ENCODE measurements at places on chromosomes 1 and 21.

DNA sequence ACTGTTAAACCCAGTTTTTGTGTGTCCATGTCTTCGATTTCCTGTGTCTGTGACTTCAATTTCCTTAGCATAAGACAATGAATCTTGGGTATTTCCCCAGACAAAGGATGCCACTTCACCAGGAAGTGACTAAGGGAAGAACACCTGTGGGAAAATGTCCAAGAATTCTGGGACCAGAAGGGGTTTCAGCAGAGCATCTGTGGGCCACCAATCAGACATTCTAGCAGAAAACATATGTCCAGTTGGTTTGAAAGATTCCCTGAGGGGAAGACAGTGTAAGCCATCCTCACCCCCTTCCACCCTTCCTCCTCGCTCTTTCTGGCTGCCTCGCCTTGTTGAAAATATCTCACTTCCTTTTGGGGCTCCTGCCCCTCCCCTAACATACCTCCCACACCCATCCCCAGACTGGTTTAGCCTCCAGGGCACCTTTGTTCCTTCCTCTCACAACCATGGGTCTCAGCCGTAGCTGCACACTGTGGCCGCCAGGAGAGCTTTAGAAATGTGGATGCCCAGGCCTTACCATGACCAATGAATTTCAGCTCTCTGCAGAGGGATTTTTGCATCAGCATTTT is 25.5 kb upstream of the IFNAR1 start:
- DNase-seq = no peak

DNA sequence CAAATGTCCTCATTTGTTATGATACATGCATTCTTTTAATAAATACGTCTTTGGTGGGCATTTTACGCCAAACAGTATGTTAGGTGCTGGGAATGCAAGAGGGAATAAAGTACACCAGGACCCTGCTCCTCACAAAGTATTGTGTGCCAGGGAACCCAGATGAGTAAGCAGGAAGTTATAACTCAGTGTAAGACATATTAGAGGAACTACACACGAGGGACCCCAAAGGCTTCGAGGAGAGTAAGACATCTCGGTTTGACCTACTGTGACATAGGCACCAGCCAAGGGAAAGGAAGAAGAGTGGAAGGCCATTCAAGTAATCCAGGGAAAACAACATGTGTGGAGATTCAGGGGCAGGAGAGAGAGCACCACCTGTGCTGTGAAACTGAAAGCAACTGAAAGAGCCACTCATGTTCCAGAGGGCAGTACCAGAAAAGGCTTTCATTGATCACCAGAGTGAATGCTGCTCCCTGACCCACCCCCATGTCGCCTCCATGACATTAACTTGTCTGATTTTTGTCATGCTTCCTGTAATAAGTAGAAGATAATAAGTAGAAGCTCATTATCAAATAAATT is 542.5 kb upstream of the PKN2 start:
- DNase-seq = no peak

DNA sequence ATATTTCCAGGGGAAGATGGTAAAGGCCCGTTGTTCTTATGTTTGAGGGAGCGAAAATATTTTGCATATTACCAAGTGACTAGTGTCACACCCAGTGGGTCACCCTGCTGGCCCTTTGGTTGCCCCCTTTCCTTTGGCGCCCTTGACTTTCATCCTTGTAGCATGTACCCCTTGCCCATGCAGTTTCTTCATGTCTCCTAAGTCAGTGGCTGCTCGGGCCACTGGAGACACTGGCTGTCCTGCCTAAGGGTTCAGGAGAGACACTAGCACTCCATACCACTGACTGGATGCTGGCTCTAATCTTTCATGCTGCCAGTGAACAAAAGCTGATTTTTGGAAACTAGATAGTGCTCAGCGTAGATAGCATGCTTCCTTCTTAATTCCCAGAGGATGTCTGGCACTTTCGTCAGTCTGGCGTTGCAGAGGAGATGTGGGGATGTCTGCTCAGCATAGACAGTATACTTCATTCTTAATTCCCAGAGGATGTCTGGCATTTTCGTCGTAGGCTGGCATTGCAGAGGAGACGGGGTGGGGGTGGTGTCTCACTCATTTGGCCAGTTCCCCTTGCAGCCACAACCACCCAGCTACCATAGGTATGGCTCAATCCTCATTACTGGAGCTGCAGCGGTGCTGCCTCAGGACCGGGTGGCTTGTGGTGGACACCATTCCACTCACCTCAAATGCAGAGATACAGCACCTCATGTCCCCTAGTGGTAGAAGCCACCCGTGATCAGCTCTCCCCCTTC is 770.9 kb upstream of the TPTE start:
- no peak for DNase-seq

DNA sequence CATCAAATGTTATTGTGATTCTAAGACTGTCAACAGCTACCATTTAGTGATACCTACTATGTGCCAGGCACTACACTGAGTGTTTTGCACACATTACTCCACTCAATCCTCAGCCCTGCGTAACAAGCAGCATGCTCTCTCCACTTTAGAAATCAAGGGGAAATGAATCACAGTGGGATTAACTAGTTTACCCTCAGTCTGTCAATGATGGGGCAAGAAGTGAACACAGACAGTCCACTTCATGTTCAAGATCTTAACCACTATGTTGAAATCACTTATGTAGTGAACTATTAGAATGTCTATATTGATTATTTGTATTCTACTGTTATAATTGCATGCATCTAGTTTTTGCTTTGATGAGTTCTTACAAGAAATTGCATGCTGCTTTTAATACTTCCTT is 165.3 kb downstream of the LTN1 start:
- DNase-seq = no peak

DNA sequence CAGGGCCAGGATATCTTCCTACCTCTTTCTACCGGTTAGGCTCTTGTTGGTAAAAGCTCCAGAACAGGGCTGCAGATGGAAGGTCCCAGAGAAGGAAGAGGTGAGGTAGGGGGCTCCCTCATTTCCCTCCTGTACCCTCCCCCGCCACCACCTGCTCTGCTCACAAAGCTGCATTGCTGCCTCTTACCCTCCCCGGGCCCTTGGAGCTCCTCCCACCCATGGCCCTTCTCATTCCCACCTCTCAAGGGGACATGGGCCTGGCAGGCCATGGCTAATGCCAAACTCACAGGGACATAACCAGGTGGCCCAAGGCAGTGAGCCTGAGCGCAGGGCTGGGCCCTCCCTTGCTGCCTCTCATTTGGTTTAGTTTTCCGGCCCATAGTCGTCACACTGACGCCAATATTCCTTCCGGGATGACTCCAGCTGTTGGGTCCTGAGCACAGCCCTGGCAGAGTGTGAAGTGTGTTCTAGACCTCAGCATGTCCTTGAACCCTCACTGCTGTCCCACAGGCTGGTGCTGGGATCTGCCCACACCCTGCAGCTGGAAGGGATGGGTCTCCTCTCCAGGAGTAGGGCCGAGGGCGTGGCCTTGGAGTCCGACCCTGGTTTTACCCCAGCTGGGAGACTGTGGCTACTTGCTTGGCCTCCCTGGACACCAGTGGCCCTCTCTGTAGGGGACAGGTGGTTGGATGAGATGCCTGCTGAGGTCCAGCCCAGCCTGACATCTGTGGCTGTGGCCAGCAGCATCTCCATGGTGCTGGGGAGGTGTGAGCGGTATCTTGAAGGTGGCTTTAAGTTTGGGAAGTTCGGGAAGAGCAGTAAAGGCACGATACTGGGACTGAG is 104.6 kb downstream of the ARHGEF10L start:
- no peak for DNase-seq

- no peak for DNase-seq
These were observed 14.7 kb upstream of the BOLA1 start for GRCh38 chr1:149884433-149885338.

GRCh38 chr1:38084700-38085099 is 38.1 kb upstream of the POU3F1 start:
- DNase-seq = peak; percentile 15
